ENCODE measurements at places on chromosomes 12 and 14. TPM values are rescaled to one million over a fixed set of nuclear protein-coding genes. Genes with fewer than 3 reads are reported as not detected.

The FAM222A gene
- total RNA-seq, result 2.0 TPM

The SOCS4 gene
- total RNA-seq, result 44.8 TPM

The IFNG-AS1 gene
- total RNA-seq, result 0.95 TPM

The TGFB3 gene
- total RNA-seq, result 2.6 TPM

The SMCO3 gene
- total RNA-seq, result not detected

The KRT73 gene
- not detected for total RNA-seq

The TMEM229B gene
- total RNA-seq, result 4.4 TPM

The LMNTD1 gene
- total RNA-seq, result not detected

The FAIM2 gene
- 0.44 TPM for total RNA-seq

The JPH4 gene
- total RNA-seq, result 1.8 TPM

The P2RX7 gene
- total RNA-seq, result 4.5 TPM

The GPR84 gene
- total RNA-seq, result 0.15 TPM

The ADAM20 gene
- 0.29 TPM for total RNA-seq

The SOAT2 gene
- 0.48 TPM for total RNA-seq

The DCTN2 gene
- 99.3 TPM for total RNA-seq

The IPO8 gene
- 50.8 TPM for total RNA-seq

The KCNJ8 gene
- not detected for total RNA-seq

The TEX22 gene
- 2.9 TPM for total RNA-seq

The LGR5 gene
- total RNA-seq, result not detected

The PMCH gene
- 2.1 TPM for total RNA-seq

The SPIC gene
- total RNA-seq, result not detected

The NPFF gene
- total RNA-seq, result not detected

The NEUROD4 gene
- not detected for total RNA-seq

The STON2 gene
- 0.22 TPM for total RNA-seq

The SDSL gene
- total RNA-seq, result 0.20 TPM

The SARNP gene
- total RNA-seq, result 89.7 TPM

The NOVA1 gene
- not detected for total RNA-seq

The FLVCR2 gene
- total RNA-seq, result 2.6 TPM

The KRT5 gene
- total RNA-seq, result not detected

The BATF gene
- 172 TPM for total RNA-seq

The SLC17A8 gene
- total RNA-seq, result not detected

The PPHLN1 gene
- 75.8 TPM for total RNA-seq

Data from CD8-positive, alpha-beta memory T cell (primary cell).